ENCODE measurements at places on chromosomes 11 and 22. TPM values are rescaled to one million over a fixed set of nuclear protein-coding genes. Genes with fewer than 3 reads are reported as not detected.

RIMBP3C gene
- total RNA-seq, result 1.4 TPM

DNA sequence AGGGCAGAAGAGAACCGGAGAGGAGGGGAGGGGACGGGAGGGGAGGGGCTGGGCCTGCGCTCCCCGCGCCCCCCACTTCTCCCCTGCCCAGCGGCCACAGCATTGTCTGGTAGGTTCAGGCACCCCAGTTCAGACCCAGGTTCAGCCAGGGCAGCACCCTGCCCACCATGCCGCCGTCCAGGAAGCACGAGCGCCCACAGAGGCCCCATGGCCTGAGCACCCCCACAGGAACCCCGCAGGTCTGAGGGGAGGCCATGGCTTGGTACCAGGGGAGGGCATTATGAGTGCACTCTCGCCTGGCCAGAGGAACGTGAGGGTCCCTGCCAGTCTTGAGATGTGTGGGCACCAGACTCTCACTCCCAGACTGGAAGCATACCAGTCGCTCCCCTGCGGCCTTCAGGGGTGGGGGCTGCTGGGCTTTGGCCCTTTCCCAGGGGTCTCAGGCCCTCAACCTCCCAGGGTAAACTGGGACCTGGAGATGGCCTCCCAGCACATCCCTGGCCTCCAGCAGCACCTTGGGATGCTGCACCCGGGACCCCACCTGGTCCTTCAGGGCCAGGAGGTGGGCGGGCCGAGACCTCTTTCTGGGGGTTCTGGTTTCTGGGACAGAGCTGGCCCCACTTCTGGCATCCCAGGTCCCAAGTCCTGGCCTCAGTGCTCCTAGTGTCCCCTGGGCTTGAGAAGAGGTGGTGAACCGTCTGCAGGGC, 597 bp upstream of the PLXNB2 start:
- DNase-seq, result no peak

GRCh38 chr11:80054582-80055165, 613.8 kb upstream of the TENM4 start:
- DNase-seq, result no peak

GRCh38 chr11:83766932-83767331, 480.8 kb upstream of the CCDC90B start:
- no peak for DNase-seq

DNA sequence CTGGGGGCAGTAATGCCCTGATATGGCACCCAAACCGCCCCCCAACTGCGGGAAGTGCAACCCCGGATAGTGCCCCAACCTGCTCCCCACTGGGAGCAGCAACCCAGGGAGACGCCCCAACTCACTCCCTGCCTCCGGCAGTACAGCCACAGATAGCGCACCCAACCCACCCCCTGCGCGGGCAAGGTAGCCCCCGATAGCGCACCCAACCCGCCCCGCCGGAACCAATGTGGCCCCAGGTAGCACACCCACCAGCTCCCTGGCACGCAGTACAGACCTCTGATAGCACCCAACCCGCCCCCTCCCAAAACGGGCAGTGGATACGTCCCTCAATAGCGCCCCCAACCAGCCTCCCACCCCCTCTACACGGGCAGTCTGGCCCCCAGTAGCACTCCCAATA, 3.8 kb upstream of the RFPL3 start:
- no peak for DNase-seq

APOL5 gene
- not detected for total RNA-seq

DGCR6L gene
- total RNA-seq, result 82.5 TPM

GRCh38 chr22:29914165-29914564, 31.2 kb downstream of the MTMR3 start:
- DNase-seq, result peak; percentile 76

DNA sequence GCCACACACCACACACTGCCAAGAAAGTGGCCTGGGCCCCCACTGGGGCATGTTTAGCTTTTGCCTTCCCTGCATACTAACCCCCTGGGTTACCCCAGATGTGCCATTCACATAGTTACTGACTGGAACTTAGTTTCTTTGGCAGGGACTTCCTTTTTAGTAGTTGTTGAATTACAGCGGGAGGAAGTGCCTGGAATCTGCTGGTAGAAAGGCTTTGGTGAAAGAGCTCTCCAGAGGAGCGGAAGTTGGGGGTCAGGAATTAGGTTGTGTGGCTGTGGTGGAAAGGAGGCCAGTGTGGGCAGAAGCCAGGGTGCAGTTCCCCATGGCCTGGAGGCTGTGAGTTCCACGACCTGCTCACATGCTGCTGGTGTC, 69.0 kb downstream of the MED15 start:
- DNase-seq, result no peak

- DNase-seq, result no peak
These were observed 163.8 kb downstream of the CHST1 start for GRCh38 chr11:45501392-45502225.

RFPL3 gene
- not detected for total RNA-seq

- DNase-seq, result peak; percentile 36
These were observed 1.6 kb downstream of the SMIM38 start for GRCh38 chr11:69157156-69157821.

OTOG gene
- not detected for total RNA-seq

DNA sequence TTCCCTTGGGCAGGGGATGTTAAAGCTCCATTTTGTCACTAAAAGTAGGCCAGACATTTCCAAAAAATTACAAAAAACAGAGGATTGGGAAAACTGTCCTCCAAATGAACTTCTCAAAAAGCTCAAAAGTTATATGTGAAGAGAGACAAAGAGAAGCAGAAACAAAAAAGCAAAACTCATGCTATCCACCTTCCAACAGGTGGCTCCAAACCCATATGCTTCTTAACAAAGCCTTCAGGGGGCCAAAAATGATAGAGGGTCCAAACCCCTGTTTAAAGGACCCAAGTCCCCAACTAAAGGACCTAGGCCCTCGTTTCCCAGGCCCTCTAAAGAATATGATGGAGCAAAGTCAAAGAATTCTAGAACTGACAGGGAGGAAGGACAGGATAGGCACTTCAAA, 146.7 kb downstream of the AASDHPPT start:
- DNase-seq, result no peak

GRCh38 chr11:103434073-103434411, 324.8 kb downstream of the DYNC2H1 start:
- DNase-seq, result no peak

DNA sequence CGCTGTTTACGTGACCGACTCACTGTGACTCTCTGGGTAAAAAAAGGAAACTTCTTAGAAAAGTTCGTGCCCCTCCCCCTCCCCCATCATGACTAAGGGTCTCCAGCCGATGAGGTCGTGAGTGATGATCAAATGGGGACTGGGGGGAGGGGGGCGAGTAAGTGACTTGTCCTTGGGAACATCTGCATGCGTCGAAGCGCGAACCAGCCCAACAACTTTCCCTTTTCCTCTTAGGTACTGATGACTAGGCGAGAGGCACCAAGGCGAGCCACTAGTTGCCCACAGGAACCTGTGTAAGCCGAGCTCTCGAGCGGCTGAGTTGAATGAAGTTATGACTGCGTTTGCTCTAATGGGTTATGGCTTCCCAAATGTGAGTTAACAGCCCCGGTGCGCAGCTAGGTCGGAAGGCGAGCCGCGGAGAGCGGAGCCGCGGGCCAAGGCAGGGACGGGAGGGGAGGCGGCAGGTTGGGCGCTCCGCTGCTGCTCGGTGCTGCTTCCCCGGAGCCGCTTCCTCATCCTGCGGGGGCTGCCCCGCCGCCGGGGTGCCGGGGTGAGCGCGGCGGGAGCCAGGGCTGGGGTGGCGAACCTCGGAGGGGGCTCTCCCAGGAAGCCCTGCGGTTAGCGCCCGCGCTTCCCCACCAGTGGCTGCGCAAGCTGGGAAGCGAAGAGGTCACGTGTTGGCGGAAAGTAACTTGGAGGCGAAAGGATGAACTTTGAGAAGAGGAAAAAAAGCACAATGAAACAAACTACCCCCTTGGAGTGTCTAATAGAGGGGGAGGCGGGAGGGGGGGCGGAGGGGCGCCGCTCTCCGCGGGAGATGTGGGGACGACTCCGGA, 22.1 kb upstream of the BDNF start:
- DNase-seq, result no peak

DNA sequence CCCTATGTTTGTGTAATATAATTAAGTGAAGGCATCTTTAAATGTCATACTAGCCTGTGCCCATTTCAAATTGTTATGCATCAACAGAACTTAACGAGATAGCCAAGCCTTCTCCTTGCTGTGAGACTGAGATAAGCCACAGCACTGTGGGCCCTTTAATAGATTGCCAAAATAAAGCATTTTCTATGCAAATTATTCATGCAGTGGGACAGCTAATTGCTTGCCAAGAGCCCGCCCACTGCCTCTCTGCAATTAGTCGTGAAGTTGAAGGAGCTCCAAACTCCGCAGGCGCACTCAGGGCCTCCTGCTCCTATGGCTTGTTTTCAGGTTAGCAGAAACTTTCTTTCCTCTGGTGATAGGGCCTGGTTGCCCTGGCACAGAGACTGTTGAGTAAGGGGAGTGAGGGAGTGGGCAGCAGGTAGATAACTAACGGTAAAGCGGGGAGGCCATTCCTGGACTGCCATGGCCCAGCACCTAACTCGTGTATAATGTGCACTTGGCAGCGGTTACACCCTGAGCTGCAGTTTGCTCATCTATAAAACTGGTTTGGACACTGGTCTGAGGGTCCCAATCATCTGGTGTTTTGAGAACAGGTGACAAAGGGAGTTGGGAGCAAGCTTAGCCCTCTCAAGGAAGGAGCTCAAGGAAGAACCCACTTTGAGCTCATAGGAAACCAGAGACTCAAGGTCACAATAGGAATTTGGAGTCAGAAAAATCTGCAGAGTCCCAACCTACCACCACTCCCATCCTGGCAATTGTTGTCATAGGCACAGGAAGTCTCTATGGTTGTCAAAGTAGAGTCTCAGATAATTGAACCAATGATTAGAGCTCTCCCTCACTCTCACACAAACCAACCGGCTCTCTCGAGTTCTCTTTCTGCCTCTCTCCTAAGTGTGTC, 33.9 kb upstream of the RIC3 start:
- DNase-seq, result no peak

- DNase-seq, result no peak
These were observed 12.6 kb downstream of the JAML start for GRCh38 chr11:118212131-118212725.
